ENCODE measurements at places on chromosomes 2 and 18. TPM values are rescaled to one million over a fixed set of nuclear protein-coding genes. Genes with fewer than 3 reads are reported as not detected.

Gene PNPT1
- 14.9 TPM for total RNA-seq

Gene ANKRD30B
- total RNA-seq: 0.17 TPM

Gene HOXD3
- total RNA-seq: 8.2 TPM

Gene HRH4
- total RNA-seq: 0.12 TPM

Gene GAD1
- total RNA-seq: 5.6 TPM

All from epithelial cell of proximal tubule (primary cell).